ENCODE measurements at places on chromosomes 5 and 9.

- peaks cover 100% of the 10 kb centered on the region for H3K27me3 ChIP-seq
- H3K27ac ChIP-seq: no peak overlapping the region
- H3K4me1 ChIP-seq: peaks cover 32% of the 10 kb centered on the region
- no peak overlapping the region for H3K4me3 ChIP-seq
Observed at GRCh38 chr9:37032713-37033112, 1.4 kb downstream of the PAX5 start.

DNA sequence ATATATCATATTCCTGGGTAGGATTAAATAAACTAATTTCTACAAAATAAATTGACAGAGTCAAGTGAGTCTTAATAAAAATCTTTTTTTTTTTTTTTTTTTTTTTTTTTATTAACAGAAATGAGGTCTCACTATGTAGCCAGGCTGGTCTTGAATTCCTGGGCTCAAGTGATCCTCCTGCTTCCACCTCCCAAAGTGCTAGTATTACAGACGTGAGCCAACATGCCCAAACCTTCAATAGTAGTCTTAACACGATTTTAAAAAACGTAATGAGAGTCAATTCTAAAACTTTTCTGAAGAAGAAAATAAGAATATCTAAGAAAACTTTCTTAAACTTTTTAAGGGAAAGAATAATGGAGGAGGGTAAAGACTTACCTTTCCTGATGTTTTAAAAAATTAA, 84.2 kb downstream of the YIPF5 start:
- H3K4me1 ChIP-seq: peaks cover 15% of the 10 kb centered on the region
- peak; percentile 45 for DNase-seq
- no peak overlapping the region for H3K27ac ChIP-seq

GRCh38 chr9:87140142-87140541, 192.8 kb upstream of the GAS1 start:
- no peak overlapping the region for H3K27ac ChIP-seq
- H3K27me3 ChIP-seq: no peaks in the 10 kb centered on the region
- H3K4me1 ChIP-seq: no peaks in the 10 kb centered on the region
- no peaks in the 10 kb centered on the region for H3K36me3 ChIP-seq
- no peak overlapping the region for H3K4me3 ChIP-seq

- H3K36me3 ChIP-seq: no peaks in the 10 kb centered on the region
- no peak overlapping the region for H3K4me3 ChIP-seq
- H3K27me3 ChIP-seq: no peaks in the 10 kb centered on the region
Observed at GRCh38 chr9:71136696-71137095, 15.3 kb upstream of the TRPM3 start.

DNA sequence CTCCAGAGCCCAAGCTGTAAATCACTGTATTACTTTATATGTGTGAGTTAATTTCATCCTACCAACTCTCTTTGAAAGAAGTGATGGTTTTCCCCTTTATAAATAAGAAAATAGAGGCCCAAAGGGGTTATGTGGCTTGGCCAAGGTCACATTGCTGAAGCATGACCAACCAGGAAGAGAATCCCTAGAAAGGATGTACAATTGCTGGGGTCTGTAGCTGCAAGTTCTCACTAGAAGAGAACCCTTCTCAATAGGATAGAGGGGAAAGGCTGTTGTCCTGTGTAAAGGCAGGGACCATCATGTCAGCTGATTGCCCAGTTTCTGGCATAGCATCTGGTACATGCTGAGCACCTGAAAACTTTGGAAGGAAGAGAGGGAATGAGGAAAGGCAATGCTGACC, 39.0 kb upstream of the FAT2 start:
- peaks cover 47% of the 10 kb centered on the region for H3K4me1 ChIP-seq
- no peak for DNase-seq
- H3K36me3 ChIP-seq: no peaks in the 10 kb centered on the region
- no peak overlapping the region for H3K27ac ChIP-seq
- H3K4me3 ChIP-seq: no peak overlapping the region
- no peaks in the 10 kb centered on the region for H3K27me3 ChIP-seq

DNA sequence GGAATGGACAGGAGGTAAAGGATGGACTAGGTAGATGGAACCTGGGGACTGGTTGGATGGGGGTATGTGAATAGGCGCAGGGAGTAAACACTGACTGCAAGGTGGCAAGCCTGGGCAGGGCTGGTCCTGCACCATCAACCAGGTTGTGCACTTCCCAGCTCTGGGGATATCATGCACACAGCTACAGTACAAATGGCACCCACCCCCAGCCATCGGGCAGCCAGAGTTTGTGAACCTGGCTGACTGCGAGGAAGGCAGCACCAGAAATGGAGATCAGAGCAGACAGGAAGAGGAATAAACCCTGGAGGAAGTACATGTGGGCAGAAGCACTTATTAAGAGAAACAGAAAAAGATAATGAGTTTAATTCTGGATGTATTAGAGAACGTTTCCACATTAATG, 229.1 kb downstream of the ESM1 start:
- H3K27ac ChIP-seq: no peak overlapping the region
- peaks cover 18% of the 10 kb centered on the region for H3K4me1 ChIP-seq
- no peak for DNase-seq

DNA sequence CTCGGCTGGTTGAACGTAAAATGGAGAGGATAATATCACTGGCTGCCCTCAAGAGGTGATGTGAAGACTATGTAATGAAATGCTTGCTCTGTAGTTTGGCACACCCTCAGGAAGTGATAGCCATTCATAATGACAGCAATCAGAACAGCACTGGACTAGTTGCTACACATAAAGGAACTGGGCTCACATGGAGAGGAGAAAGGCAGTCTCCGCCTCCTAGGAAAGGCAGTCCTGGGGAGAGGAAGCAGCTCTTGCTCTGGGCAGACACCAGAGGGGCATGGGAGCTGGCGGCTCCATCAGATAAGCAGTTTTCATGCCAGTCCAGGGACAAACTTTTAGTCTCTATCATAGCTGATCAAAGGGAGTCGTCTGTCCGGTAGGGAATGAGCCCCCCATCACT, 46.9 kb downstream of the ARHGEF37 start:
- H3K27ac ChIP-seq: no peak overlapping the region
- no peak overlapping the region for H3K4me3 ChIP-seq
- peaks cover 17% of the 10 kb centered on the region for H3K4me1 ChIP-seq
- DNase-seq: no peak

- no peak for DNase-seq
- peaks cover 17% of the 10 kb centered on the region for H3K27me3 ChIP-seq
- no peaks in the 10 kb centered on the region for H3K36me3 ChIP-seq
- H3K4me3 ChIP-seq: no peak overlapping the region
- H3K4me1 ChIP-seq: no peaks in the 10 kb centered on the region
Observed at GRCh38 chr9:98642661-98643312, 65.9 kb downstream of the GABBR2 start.

GRCh38 chr5:120919017-120919416, 454.9 kb downstream of the PRR16 start:
- no peak for DNase-seq
- H3K27ac ChIP-seq: no peak overlapping the region
- H3K27me3 ChIP-seq: no peaks in the 10 kb centered on the region
- H3K4me3 ChIP-seq: no peak overlapping the region
- H3K36me3 ChIP-seq: no peaks in the 10 kb centered on the region
- H3K4me1 ChIP-seq: no peaks in the 10 kb centered on the region

DNA sequence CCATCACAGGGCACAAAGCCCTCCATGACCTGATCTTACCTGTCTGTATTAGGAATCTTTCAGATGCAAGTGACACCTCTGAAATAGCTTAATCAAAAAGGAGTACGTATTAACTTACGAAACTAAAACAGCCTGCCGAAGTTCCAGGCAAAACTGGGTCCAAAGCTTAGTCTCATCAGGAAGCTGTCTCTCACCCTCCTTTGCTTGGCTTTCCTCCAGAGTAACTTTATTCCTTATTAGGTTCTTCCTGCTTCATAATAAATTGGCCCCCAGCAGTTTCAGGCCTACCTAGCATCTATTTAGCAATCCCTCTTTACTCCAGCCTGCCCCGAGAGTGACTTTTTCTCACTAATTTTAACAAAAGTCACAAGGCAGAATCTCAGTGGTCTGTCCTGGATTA, 58.4 kb upstream of the STK32A start:
- H3K4me1 ChIP-seq: no peaks in the 10 kb centered on the region
- no peaks in the 10 kb centered on the region for H3K36me3 ChIP-seq
- no peaks in the 10 kb centered on the region for H3K27me3 ChIP-seq
- DNase-seq: no peak
- no peak overlapping the region for H3K4me3 ChIP-seq

GRCh38 chr9:135920256-135920930, 13.0 kb upstream of the CAMSAP1 start:
- no peak overlapping the region for H3K4me3 ChIP-seq
- H3K27me3 ChIP-seq: no peaks in the 10 kb centered on the region
- no peak overlapping the region for H3K27ac ChIP-seq
- no peaks in the 10 kb centered on the region for H3K4me1 ChIP-seq
- DNase-seq: no peak
- H3K36me3 ChIP-seq: peaks cover 8% of the 10 kb centered on the region

- H3K4me1 ChIP-seq: peaks cover 8% of the 10 kb centered on the region
- no peaks in the 10 kb centered on the region for H3K27me3 ChIP-seq
- H3K27ac ChIP-seq: peak overlapping the region; percentile 84
- peak overlapping the region; percentile 93 for H3K4me3 ChIP-seq
- no peak for DNase-seq
- no peaks in the 10 kb centered on the region for H3K36me3 ChIP-seq
Observed at GRCh38 chr9:111484572-111484894, 350 bp upstream of the ECPAS start.

DNA sequence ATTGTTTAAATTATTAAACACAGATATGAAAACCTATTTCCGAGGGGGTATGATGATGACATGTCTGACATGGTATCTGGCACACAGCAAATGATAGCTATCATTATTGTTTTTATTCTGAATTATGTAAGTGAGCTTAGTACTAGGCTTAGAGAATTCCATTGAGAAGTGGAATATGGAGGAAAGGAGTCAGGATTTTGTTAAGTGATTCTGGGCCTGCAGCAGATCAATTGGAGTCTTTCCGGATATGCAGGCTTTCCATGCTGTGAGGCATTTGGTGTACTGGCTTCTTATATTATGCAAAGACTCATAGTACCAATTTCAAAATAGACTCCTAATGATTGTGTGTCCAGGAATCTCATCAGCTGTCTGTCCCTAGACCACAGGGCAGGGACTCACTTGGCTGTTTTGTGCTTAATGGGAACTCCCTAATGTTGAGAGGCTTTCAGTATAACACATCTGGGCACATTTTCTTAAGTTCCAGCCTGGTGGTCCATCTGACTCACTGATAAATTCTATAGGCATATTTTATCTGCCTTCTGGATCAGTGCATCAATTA, 180.0 kb upstream of the KLF9 start:
- H3K27ac ChIP-seq: no peak overlapping the region
- H3K4me3 ChIP-seq: no peak overlapping the region
- H3K36me3 ChIP-seq: no peaks in the 10 kb centered on the region

- DNase-seq: no peak
- H3K27me3 ChIP-seq: no peaks in the 10 kb centered on the region
- no peaks in the 10 kb centered on the region for H3K4me1 ChIP-seq
- H3K4me3 ChIP-seq: no peak overlapping the region
- H3K27ac ChIP-seq: no peak overlapping the region
Observed at GRCh38 chr9:124381170-124381945, 33.9 kb downstream of the PSMB7 start.

- H3K27ac ChIP-seq: no peak overlapping the region
- no peaks in the 10 kb centered on the region for H3K36me3 ChIP-seq
- DNase-seq: no peak
- peak overlapping the region; percentile 73 for H3K4me3 ChIP-seq
- H3K27me3 ChIP-seq: peaks cover 32% of the 10 kb centered on the region
Observed at GRCh38 chr9:23850690-23851629, 24.9 kb upstream of the ELAVL2 start.

DNA sequence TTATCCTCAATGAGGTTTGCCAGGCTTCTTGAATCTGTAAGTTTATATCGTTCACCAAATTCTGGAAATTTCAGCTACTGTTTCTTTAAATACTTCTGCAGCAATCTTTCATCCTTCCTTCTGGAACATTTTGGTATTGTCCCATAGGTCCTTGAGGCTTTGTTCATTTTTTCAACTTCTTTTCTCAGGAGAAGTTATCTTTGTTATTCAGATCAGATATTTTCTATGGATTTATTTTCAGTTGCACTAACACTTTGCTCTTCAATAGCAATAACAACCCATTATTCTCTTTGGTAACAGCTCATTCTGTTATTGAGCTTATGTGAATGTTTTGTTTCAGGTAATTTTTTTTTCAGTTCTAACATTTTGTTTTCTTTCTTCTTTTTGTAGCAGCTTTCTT, 13.5 kb downstream of the SNX2 start:
- no peak for DNase-seq
- H3K27ac ChIP-seq: no peak overlapping the region
- no peaks in the 10 kb centered on the region for H3K36me3 ChIP-seq
- H3K27me3 ChIP-seq: no peaks in the 10 kb centered on the region

- no peaks in the 10 kb centered on the region for H3K27me3 ChIP-seq
- H3K4me3 ChIP-seq: no peak overlapping the region
- H3K27ac ChIP-seq: no peak overlapping the region
- H3K36me3 ChIP-seq: no peaks in the 10 kb centered on the region
- DNase-seq: no peak
Observed at GRCh38 chr5:83653669-83654068, 67.0 kb downstream of the HAPLN1 start.

DNA sequence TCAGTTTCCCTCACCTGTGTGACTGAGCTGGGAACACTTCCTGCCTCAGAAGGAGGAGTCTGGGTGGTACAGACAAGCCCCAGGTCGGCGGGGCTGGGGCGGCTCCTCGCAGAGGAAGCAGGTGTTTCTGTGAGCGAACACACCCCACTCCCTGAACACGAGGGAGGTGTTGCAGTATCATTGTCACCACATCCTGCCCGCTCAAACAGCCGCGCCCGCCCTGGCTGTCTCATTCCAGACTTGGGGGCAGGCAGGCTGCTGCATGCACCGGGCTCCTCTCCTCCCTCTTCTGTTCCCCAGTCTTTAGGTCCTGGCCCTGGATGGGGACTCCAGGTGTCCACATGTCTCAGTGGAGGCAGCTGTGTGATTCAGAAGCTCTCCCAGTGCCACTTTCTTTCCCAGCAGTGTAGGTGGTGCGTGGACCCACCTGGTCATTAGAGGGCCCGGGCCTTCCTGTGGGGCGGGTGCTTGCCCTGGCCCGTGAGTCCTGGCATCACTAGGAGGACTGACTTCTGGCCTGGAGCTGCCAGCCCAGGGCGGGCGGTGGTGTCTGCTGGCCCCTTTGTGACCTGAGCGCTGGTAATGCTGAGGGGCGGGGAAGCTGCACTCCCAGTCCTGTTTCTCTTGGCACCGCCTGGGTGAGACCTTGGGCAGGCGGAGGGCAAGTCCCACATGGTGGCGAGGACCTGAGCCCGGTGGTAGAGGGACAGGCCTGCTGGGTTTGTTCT, 18.3 kb upstream of the PHYHD1 start:
- H3K4me3 ChIP-seq: peak overlapping the region; percentile 7
- H3K36me3 ChIP-seq: peaks cover 60% of the 10 kb centered on the region
- H3K4me1 ChIP-seq: peaks cover 61% of the 10 kb centered on the region
- peak; percentile 97 for DNase-seq
- H3K27me3 ChIP-seq: no peaks in the 10 kb centered on the region
- H3K27ac ChIP-seq: peak overlapping the region; percentile 90

GRCh38 chr9:7979611-7980010, 180.0 kb upstream of the DMAC1 start:
- DNase-seq: no peak
- no peaks in the 10 kb centered on the region for H3K36me3 ChIP-seq
- no peaks in the 10 kb centered on the region for H3K4me1 ChIP-seq
- H3K27ac ChIP-seq: no peak overlapping the region

GRCh38 chr5:60794691-60795090, 49.4 kb downstream of the ELOVL7 start:
- no peak overlapping the region for H3K4me3 ChIP-seq
- H3K4me1 ChIP-seq: no peaks in the 10 kb centered on the region
- H3K36me3 ChIP-seq: no peaks in the 10 kb centered on the region
- DNase-seq: no peak
- H3K27ac ChIP-seq: no peak overlapping the region
- H3K27me3 ChIP-seq: no peaks in the 10 kb centered on the region

- peaks cover 11% of the 10 kb centered on the region for H3K4me1 ChIP-seq
- H3K4me3 ChIP-seq: no peak overlapping the region
- no peaks in the 10 kb centered on the region for H3K36me3 ChIP-seq
- no peaks in the 10 kb centered on the region for H3K27me3 ChIP-seq
- no peak overlapping the region for H3K27ac ChIP-seq
Observed at GRCh38 chr5:173627860-173628392, 11.5 kb upstream of the BOD1 start.
